ENCODE measurements at places on chromosomes 3 and 15.
A peak's percentile ranks its signal among the peaks of the same experiment; 100 is the strongest.

DNA sequence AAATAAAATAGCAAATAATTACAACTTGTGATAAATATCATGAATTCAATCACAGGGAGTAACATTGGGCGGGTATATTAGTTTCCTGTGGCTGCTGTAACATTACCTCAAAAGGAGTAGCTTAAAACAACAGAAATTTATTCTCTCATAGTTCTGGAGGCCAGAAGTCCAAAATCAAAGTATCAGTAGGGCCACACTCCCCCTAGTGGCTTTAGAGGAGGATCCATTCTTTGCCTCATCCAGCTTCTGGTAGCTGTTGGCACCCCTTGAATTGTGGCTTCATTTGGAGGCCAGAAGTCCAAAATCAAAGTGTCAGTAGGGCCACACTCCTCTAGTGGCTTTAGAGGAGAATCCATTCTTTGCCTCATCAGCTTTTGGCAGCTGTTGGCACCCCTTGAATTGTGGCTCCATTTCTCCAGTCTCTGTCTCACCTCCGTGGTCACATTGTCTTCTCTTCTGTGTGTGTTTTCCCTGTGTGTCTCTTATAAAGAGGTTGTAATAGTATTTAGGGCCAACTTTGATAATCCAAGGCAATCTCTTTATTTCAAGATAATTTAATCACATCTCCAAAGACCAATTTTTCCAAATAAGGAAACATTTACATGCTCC lies 3.1 kb upstream of the CFAP20DC start:
- DNase-seq = no peak

DNA sequence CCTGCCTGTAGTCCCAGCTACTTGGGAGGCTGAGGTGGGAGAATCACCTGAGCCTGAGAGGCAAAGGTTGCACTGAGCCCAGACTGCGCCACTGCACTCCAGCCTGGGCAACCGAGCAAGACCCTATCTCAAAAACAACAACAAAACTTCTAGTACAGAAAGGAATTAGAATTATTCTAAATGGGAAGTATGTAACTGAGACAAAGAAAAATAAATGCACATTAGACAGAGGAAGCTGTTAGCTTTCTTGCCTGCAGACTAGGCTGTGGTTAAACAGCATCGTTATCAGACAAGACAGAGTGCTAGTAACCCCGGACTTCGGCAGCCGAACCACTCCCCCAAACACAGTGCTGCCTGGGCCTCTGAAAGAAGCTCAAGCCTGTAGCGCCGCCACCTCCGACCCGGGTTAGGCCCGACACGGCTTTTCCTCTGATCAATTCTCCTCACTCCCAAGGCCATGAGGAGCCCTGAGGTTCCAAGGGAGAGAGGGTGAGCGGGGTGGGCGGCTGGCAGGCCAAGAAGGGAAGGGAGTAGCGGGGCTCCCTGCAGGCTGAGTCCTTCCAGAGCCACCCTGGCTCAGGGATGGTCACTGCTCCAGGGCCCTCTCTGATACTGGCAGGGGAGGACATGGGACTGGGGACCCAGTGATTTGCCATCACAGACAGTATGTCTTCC lies 44.8 kb upstream of the MUC4 start:
- no peak for DNase-seq

DNA sequence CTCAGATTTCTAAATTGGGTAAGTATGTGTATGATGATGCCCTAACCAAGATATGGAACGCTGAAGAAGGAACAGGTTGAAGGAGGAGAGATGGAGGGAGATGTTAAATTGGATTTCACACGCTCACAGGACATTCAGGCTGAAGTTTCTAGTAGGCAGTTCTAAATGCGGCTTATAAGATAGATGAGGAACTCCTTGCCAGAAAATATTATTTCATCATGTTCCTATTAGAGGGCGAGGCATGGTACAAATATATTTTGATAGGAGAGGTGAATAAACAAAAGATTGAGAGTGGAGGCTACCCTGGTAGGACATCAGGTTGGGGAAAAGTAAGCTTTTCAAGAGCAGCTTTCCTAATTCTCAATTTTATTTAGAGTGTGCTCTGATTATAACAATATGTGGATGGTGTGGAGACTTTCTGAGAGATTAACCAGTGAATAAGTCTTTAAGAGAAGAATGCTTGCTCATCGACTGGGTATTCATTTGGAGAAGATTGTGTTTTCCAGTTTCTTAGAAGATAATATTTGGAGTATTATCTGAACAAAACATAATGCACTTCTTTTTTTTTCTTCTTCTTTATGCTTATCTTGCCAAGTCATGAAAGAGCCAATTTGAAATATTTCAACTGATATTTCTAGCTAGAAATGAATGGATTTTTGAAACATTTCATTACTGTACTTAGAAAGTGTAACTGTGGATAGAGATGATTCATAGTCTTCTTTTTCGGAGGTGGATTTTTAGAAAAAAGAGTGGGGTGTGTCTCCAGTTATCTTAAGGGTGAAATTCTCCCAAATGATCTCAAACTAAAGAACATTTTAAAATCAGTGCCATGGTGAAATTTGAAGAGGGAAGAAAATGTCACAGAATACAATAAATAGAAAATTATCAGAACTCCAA lies 88.5 kb downstream of the B3GALNT1 start:
- DNase-seq = no peak

- DNase-seq = no peak
These were observed 149.7 kb downstream of the KLF13 start for GRCh38 chr15:31476236-31476810.

GRCh38 chr3:141255846-141256261 lies 24.2 kb downstream of the PXYLP1 start:
- DNase-seq = no peak

DNA sequence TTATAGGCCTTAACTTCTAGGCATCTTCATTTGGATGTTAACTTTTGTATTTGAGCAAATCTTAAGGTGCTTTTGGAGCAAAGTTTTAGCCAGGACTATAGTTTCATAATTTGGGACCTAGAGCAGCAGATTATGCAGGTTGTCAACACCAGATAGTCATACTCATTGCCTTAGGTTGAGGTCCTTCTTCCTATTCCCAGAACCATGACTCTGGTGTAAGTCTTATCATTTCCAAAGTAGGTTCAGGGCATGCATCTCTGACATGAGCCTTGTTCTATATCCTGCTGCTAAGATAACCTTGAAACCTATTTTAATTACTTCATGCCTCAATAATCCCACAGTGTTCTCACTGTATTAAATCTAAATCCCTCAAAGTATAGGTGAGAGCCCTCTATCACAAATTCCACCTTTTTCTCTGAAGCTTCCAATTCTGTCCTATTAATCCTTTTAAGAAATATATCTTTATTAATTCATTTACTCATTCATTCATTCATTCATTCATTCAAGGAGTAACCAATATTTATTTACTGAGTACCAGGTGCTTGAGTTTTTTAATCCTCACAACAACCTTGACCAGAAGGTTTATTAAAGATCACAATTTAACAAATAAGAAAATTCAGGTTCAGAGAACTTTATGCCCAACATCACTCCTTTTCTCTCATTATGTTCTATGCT lies 2.7 kb upstream of the FNDC3B start:
- DNase-seq = no peak

DNA sequence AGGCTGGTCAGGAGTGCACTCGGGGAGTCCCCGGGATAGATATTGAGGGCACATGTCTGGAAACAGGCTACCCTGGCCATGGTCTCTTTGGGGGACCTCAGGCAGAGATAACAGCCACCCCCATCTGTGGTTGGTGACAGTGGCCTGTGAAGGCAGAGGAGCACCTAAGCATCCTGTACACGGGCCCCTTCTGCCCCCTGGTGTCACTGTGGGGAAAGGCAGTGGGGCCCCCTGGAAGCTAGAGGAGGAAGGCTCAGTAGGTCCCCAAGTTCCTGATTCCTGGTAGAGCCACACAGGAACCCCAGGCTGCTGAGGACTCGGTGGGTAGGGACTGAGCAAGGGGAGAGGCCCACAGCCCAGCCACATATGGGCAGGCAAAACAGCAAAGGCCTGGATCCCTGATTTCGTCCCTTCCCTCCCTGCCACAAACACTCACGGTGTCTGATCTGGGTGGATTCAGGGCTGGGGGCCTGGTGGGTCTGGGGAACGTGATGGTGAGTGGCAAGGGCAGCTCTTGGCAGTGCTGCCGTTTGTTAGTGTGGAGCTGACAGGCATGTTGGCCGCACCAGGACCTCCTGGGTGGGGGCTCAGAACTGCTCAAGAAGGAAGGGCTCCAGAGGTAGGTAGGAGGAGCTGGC lies 14.1 kb upstream of the CXCR6 start:
- no peak for DNase-seq

DNA sequence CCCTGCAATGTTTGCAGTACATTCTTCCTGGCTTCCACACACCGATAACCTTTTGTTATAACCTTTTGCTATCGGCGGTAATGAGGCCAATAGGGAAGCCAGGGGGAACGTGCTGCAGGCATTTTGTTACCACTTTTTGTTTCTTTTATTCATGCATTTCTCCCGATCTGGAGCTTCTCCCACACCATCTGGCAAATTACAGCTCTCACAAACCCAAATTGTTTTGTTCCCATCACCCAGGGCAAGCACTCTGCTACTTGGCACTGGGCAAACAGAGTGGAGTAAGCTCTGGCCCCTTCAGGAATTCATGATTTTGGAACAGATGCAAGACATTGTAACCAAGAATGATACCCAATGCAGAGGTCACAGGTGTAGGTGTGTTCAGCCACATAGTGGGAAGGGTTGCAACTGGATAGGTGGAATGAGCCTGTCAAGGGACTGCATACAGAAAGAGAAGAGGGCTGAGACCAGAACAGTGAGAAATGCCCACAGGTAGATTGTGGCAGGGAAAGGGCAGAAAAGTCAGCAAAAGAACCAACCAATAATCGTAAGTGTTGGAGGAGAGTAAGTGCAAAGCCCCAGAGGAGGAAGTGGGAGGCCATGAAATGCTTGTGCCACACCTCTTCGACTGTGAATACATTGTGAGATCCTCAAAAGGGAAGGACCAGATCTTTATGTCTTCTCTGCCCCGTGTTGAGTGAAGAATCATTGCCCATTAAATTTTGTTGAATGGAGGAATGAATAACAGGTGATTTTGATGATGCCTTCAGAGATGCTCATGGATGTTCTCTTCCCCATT lies 45.8 kb downstream of the PARP15 start:
- no peak for DNase-seq

GRCh38 chr15:56749982-56750381 lies 16.7 kb upstream of the ZNF280D start:
- DNase-seq = no peak

GRCh38 chr3:48614044-48614443 lies 4.6 kb upstream of the UQCRC1 start:
- DNase-seq = no peak

GRCh38 chr3:158269942-158270341 lies 160.1 kb downstream of the RSRC1 start:
- DNase-seq = no peak

DNA sequence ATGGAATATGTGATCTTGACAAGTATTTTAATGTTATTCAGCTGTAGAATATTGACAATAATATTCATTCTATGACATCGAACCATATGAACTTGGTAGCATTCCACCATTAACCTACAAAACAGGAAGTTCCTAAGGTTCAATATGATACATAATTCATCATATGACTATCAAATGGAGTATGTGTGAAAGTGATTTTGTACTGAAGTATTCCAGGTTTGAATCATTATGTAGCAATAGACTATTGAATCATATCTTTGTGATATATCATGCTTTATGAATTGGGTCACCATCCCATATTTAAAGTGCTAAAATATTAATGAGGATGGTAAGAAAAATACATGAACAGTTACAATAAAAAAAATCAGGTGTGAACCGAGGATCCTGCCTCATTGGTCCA lies 95.1 kb downstream of the TP63 start:
- DNase-seq = no peak

DNA sequence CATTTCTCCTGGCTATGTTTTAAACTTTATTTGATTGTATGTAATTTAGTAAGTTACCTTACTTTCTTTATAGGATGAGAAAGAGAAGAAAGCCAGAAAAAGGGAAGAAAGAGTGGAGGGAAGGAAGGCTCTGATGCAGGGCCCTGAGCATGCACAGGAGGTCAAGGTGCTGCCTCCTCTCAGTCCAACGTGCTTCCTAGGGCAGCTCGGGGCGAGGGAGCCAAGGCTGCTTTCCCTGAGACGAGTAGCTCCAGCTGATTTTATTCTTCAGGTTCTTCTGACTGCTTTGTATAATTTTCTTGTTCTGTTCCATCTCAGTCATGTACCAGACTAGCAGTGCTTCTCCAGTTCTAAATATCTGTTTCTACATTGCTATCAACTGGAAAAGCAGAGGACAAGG lies 3.4 kb downstream of the CORO2B start:
- DNase-seq = no peak

DNA sequence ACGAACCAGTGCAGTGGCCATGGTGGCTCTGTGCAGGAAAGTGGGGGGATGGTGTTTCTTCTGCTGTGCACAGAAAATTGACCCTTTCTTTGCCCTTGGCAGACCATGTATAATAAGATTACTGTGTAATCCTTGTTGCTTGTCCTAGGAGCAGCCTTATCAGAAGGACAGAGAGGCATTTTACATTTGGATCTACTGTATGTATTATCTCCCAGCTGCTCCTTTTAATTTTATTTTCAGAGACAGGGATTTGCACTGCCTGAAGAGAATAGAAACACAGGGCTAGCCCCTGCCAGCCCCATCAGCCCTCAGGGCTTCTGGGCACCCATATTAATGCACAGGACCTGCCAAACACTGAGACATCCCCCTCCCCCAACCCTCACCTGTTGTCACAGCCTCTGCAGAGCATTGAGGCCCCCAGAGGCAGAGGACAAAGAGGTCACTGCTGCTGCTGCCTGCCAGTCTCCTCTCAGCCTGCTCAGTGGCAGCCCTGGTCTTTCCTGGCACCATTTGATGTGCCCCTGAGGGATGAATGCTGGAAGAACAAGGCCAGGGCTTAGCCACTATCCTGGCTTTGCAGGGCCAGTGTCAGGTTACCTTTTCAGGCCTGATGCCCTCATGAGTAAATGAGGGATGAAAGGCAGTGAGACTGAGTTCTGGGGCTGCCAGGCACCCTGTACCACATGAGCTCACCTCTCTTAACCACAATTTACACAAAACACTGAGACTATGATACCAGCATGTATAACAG lies 533.4 kb downstream of the NTRK3 start:
- DNase-seq = peak; percentile 6

GRCh38 chr3:31832551-31832950 lies 148.5 kb downstream of the OSBPL10 start:
- no peak for DNase-seq

DNA sequence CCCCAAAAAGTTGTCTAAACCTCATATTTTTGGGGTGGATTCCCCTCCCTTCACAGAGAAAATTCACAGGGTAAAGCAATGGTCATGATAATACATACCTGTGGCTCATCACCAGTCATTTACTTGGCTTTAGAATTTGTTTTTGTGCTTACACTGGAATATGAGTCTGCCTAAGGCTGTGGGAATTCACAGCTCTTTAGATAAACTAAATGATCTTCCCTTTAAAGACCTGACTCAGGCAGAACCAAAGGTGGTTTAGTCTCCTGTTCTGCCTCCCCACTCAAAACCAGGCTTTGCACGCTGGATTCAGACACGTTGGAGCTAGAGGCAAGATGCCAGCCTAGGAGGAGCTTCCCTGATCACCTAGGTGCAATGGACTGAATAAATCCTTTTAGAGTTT lies 40.3 kb upstream of the BNC1 start:
- no peak for DNase-seq
